Stimulated activated CD8-positive, alpha-beta memory T cell treated with anti-CD3 and anti-CD28 coated beads, Interleukin-7, amount 100 ng/mL, for 1 hour (primary cell): ENCODE measurements at places on chromosomes 13 and 19.

DNA sequence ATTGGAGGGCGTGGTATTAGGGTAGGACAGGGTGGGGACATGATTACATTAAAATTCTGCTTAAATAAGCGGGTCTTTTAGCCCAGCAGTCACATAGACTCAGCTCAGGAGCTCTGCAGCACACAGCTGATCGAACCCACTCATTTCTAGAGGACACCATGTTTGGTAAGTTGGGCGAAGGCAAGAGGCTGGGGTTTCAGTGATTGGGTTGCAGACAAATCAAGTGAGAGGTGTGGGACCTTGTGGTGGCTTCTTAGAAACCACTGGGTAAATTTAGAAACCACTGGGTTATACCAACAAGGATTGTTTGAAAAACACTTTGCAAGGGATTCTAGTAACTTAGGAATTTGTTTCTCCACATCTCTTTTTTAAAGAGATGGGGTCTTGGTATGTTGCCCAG is at the start of gene LEUTX:
Gene LEUTX, plus strand, starts transcription at position 92 of the 400 bp plus-strand sequence. Its CDS starts 67 bp downstream, at position 159.
- no peak for DNase-seq

DNA sequence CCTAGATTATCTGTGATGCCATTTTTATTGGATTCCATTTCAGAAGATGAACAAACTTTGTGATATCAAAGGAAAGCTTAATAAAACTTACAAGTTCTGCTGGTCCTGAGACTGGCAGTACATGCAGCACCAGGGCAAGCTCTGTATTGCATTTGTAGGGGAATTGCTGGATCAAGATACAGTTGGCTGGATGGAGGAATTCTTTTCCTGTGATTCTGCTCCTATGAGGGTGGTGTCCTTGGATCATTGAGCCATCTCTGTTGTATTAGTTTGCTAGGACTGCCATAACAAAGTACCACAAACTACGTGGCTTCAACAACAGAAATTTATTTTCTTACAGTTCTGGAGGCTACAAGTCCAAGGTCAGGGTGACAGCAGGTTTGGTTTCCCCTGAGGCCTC is 33.9 kb upstream of the CSNK1A1L start:
- no peak for DNase-seq

GRCh38 chr13:25927363-25927762 is 124.5 kb downstream of the SHISA2 start:
- DNase-seq = no peak

GRCh38 chr13:80563439-80563838 is 222.5 kb upstream of the SPRY2 start:
- DNase-seq = no peak

GRCh38 chr19:6712231-6712630 is 8.2 kb downstream of the C3 start:
- no peak for DNase-seq

DNA sequence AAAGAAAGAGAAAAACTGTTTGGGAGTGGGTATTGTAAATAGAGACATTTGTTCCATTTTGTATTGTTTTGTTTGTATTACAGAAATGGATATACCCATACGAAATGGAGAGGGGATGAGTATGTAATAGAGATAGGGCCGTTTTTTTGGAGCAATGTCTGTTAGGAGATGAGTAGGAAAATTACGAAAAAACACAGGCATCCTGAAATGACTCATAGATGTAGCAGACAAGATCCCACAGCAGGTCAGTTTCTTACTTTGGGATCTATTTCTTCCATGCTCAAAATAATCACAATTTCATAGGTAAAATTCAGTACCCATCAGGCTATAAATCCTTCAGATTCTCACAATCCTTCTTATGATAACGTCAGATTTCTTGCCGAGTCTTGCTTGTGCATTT is 779.4 kb upstream of the SLITRK1 start:
- DNase-seq = no peak

GRCh38 chr19:13959141-13959961 is 7.0 kb downstream of the DCAF15 start:
- DNase-seq = no peak

- no peak for DNase-seq
Measured at GRCh38 chr13:107067381-107067780, 499.4 kb upstream of the ARGLU1 start.

- DNase-seq = no peak
Measured at GRCh38 chr19:38023671-38024541, 116.9 kb downstream of the SIPA1L3 start.

GRCh38 chr19:33819506-33819879 is 22.8 kb downstream of the KCTD15 start:
- no peak for DNase-seq

- DNase-seq = no peak
Measured at GRCh38 chr13:113273851-113274590, 23.0 kb upstream of the LAMP1 start.

DNA sequence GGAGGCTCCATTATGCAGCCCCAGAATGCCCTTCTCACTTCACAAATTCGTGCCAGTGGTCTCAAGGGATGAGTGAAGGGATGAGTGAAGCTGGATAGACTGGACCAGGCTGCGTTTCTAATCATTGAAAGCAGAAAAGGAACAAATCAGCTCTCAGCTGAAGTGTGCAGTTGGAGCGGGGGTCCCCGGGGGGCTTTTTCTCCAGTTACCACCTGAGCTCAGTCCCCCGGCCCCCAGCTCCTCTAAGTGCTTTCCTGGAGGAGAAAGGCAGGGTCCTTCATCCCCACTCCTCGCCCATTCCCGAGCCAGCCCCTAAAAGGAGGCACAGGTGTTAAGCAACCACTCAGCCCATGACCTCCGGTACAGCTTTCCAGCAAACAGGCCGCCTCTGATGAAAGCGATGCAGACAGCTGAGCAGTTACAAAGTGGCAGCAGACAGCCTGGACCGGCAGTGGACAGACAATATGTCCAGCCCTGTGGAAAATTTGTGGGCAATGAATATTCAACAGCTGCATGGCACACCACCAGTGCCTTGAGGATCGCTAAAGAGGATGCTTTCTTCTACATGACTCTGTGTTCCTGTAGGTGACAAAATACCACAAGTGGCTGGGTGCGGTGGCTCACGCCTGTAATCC is 110.7 kb upstream of the UBL3 start:
- DNase-seq = no peak

DNA sequence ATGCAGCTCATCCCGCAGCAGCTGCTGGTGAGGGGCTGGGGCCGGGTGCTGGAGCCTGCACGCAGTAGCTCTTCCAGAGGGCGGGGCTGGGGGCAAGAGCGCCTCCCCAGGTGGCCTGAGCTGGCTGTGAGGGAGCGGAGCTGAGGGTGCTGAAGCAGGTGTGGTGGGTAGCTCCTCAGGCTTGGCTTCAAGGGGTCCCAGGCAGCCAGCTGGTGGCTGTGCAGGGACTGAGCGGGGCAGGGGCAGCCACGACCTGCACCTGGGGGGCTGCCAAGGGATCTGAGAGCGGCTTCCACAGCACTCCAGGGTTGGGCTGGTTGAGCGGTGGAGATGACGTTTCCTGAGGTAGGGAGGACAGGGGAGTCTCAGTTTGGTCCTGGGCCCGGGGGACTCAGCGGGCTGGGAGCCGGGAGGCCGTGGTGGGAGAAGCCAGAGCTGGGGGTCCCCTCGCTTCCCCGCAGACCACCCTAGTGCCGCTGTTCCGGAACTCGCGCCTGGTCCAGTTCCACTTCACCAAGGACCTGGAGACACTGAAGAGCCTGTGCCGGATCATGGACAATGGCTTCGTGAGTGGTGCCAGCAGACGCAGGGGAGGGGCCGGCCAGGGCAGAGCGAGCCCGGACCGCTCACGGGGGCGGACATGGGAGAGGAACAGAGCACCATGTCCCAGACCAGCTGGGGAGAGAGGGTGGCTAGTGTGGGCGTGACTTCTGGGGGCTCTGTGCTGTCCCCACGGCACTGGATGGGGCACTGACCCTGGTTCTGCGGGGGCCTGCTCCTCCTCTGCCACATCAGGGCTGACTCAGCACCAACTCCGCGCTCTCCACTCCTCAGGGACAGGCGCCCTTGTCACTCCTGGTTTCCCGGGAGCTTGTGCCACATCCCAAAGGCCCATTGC is 7.4 kb downstream of the PTOV1 start:
- no peak for DNase-seq
